Fibroblast of the aortic adventitia (primary cell): ENCODE measurements at places on chromosomes 3 and 15.
A peak's percentile ranks its signal among the peaks of the same experiment; 100 is the strongest.

DNA sequence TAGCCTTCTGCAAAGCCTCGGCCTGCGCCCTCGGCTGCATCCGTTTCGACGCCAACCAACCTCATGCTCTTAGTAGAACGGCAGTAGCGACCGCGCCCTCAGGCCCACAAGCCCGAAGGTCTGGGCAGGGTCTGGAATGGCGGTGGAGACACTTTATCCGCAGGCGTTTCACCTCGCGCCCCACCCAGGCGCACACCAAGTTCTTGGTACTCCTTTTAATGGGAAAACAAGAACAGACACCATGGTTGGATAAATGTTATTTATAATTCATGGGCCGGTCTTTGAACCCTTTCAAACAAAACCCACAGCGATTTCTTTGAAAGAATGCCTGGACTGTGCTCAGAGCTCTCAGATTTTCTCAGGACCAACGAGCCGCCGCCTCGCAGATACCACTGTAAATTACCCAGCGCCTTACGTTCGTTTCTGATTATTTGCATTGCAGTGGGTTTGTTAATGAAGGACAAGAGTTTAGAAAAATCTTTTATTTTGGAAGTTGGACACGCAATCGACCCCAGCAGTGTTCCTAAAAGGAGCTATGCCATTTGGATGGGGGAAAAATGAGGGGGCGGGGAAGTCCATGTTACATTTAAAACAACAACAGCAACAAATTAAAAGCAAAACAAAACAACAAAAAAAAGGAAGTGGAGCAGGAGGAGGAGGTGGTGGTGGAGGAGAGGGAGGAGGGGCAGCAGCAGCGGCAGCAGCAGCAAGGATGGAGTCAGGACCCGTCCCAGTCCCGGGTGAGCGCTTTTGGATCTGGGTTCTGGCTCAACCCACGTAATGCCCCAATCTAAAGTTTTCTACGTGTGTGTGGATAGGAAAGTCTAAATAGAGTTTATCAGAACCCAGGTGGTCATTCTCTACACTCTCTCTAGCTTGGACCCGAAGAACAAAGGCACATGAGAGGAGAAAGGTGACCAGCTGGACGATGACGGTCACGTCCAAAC, 993 bp upstream of the ISL2 start:
- no peak for DNase-seq

DNA sequence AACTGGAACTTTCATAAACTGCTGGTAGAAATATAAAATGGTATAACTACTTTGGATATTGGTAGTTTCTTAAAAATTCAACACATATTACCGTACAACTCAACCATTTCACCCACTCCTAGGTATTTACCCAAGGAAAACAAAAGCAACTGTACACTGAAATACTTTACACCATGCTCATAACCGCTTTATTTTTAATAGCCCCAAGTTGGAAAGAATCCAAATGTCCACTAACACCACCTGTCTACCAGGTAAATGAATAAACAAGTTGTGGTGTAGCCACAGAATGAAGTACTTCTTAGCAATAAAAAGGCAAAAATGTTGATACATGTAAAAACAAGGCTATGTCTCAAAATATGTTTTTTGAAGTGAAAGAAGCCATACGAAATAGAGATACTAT, 215.9 kb upstream of the PEX5L start:
- no peak for DNase-seq

- DNase-seq, result peak; percentile 76
Measured at GRCh38 chr3:175338775-175339535, 479.8 kb downstream of the NAALADL2 start.

DNA sequence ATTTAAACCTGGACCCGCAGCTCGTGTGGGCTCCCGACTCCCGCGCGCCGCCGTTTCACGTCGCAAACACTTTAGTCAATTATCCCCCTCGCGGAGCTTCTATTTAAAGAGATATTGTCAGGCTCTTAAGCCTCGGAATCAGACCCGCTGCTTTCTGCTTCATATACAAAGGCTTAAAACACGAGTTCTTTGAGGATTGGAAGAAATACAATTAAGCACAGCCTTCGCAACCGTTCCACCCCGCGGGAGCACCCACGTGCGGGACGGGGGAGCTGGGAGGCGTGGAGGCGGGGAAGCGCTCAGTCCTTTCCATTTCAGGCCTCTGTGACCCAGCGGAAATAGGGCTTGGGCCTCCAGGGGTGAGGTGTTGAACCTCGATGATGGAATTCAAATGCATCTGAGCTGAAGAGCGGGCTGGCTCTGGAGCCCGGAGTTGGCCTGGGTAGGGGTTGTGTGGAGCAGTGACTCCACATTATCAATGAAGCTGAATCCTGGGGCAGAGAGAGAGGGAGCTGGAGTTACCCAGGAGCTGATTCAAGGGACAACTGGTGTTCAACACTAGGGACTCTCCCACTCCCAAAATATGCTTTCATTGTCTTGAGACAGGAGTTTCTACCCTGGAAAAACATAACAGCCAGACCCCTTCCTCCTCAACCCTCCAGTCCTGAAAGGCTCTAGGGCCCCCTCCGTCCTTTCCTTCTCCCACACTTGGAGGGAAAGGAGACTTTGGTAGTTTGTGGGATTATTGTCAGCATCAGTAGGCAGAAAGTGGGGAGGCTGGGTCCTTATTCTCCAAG, 2.4 kb downstream of the ANKRD63 start:
- DNase-seq, result no peak

DNA sequence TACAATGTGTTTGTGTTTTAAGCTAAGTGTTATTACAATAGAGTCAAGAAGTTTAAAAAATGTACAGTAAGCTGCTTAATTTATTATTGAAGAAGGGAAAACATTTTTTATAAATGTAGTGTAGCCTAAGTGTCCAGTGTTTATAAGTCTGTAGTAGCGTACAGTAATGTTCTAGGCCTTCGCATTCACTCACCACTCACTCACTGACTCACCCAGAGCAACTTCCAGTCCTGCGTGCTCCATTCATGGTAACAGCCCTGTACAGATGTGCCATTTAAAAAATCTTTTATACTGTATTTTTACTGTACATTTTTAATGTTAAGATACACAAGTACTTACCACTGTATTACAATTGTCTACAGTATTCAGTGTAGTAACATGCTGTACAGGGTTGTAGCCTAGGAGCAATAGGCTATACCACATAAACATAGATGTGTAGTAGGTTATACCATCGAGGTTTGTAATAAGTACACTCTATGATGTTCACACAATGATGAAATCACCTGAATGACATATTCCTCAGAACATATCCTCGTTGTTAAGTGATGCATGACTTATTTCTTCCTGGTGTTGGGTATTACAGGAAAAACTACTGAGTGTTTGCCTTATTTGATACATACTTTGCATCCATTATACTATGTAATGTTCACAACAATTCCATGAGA, 156.6 kb upstream of the NUDT16 start:
- DNase-seq, result no peak

DNA sequence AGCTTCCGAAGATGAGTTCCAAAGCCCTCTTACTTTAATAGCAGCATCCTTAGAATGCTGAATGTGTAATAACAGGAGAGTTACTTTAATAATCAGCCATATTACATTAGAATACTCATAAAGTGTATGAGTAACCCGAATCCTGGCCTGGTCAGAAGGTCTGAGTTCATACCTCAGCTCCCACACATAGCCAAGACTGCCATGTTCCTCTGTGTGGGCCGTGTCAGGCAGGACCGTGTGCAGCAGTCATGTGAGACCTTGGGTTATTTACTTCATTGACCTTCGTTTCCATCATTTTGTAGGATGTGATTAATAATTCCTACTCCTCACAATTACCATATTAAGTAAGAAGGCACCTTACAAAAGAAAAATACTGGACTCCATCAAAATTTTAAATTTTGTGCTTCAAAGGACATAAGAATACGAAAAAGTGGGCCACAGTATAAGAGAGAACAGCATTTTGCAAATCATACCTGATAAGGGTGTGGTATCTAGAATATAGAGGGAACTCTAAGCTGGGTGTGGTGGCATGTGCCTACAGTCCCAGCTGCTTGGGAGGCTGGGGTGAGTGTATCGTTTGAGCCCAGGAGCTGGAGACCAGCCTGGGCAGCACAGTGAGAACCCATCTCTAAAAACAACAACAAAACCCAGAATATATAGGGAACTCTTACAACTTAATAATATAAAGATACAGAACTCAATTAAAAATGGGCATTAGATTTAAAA, 163.4 kb downstream of the ATG7 start:
- DNase-seq, result no peak

- DNase-seq, result no peak
Measured at GRCh38 chr3:147729641-147730040, 320.5 kb downstream of the ZIC1 start.

GRCh38 chr3:196501316-196502044, 2.1 kb downstream of the RNF168 start:
- peak; percentile 36 for DNase-seq

DNA sequence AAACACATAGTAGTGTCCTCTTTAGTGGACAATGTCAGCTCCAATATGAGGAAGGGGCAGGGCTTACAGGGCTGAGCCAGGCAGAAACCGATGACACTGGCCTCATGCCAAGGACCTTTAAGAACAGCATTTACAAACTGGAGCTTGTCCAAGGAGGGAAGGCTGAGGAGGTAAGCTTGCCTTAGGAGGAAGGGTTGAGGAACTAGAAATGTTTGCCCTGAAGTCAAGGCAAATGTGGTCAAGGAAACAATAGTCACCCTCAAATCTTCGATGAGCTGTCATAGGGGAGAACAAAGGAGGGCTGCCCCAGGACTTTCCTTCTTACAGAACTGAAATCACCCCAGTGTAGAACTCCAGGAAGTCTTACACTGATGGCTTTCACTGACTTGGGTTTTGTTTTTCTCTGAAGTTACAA, 136.4 kb downstream of the LIPC start:
- no peak for DNase-seq

- DNase-seq, result peak; percentile 39
Measured at GRCh38 chr3:71048948-71049347, 534.6 kb downstream of the FOXP1 start.

- peak; percentile 75 for DNase-seq
Measured at GRCh38 chr3:16066545-16066944, 107.9 kb upstream of the GALNT15 start.

DNA sequence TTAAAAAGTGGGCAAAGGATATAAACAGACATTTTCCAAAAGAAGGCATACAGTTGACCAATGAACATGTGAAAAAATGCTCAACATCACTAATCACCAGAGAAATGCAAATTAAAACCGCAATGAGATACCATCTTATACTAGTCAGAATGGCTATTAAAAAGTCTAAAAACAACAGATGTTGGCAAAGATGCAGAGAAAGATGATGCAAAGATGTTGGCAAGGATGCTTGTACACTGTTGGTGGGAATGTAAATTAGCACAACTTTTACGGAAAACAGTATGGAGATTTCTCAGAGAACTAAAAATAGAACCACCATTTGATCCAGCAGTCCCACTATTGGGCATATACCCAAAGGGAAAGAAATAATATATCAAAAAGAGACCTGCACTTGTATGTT, 53.5 kb downstream of the TLNRD1 start:
- DNase-seq, result peak; percentile 24

GRCh38 chr3:134991472-134992010, 196.5 kb downstream of the EPHB1 start:
- no peak for DNase-seq

GRCh38 chr3:15896500-15896899, 98.7 kb upstream of the ANKRD28 start:
- no peak for DNase-seq

DNA sequence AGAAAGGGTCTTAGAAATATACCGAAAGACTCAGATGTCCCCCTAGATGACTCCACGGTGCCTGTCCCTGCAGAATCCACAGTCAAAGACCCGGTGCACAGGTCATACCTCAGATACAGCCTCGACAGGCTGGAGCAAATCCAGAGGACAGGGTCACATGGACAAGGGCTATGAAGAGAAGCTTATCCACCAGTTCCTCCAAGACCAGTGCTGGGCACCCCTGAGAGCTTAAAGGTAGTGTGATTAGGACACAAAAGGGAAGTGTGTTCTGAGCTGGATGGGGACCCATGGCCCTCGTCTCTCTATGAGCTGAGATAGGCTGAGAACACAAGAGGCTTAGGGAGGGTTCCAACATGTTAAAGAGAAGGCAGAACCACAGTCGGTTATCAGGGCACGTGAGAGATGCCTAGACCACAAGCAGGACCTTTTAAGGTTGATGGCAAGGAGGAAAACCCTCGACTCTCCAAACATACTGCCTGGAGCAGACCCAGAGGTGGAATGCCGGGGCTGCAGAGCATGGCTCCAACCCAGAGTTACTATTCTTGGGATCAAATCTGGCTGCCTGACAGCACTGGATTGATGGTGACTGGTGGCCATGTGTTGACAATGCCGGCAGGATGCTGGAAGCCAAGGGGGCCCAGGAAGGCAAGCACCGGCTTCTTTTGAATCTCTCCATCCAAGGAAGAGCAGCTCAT, 46.9 kb downstream of the ADCY5 start:
- DNase-seq, result no peak

GRCh38 chr3:157921811-157922210, 184.4 kb downstream of the SHOX2 start:
- no peak for DNase-seq

DNA sequence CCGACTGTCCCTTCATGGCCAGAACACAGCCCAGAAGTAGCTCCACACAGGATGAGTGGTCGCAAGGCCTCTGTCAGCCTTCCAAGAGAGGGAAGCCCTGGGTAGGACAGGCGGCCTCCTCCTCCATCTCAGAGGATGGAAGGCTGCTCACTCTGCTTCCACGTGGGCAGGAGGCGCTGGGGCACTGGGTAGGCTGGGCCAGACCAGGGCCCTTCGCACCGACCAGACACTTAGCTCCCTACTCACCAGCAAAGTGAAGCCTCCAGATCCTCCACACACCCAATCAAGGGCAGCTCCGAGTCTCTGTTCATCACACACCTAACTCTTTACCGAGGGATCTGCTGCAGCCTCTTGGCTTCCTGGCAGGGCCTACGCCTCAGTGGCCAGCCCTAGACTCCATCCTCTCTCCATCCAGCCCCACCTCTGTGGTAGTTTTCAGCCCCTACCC, 24.3 kb upstream of the PLXNA1 start:
- no peak for DNase-seq

- DNase-seq, result no peak
Measured at GRCh38 chr3:69647081-69647480, 92.2 kb upstream of the MITF start.

DNA sequence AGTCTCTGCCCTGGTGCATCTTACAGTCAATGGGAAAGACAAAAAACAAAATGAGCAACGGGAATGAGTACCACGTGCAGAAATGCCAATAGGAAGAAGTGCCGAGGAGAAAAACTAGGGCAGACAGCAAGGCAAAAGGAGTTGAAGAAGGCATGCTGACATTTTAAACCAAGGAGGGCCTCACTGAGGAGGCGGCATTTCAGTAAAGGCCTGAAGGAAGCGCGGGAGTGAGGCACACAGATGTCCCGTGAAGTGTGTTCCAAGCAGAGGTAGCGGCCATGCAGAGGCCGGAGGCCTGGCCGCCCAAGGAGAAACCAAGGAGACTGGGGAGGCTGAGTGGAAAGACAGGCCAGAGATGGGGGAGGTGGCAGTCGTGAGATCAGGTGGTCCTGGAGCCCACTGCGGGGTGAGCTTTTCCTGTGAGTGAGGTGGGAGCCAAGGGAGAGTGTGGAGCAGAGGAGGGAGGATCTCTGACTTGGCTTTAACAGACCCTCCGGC, 34.8 kb downstream of the DNAJB8 start:
- no peak for DNase-seq
